Nephron progenitor cell (in vitro differentiated cells): ENCODE measurements at places on chromosomes 12 and 14.

- DNase-seq = no peak
Measured at GRCh38 chr14:85316701-85317410, 213.1 kb upstream of the FLRT2 start.

GRCh38 chr14:54749180-54749579 lies 153.4 kb downstream of the GCH1 start:
- DNase-seq = no peak

DNA sequence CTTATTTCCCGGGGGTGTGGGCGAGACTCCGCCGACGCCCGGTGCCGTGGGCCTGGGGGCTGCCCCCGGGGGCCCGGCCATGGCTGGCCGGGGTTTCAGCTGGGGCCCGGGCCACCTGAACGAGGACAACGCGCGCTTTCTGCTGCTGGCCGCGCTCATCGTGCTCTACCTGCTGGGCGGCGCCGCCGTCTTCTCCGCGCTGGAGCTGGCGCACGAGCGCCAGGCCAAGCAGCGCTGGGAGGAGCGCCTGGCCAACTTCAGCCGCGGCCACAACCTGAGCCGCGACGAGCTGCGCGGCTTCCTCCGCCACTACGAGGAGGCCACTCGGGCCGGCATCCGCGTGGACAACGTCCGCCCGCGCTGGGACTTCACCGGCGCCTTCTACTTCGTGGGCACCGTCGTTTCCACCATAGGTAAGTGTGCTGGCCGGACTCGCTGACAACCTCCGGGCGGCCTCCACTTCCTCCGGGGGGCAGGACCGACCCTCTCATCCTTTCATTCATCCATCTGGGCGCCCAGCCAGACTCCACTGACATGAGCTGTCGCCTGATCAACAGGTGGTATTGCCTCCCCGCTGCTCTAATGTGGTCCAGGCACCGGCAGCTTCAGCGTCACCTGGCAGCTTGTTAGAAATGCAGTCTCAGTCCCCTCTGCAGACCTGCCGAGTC lies 467 bp downstream of the KCNK13 start:
- peak; percentile 50 for DNase-seq

- no peak for DNase-seq
Measured at GRCh38 chr12:63419154-63419553, 249.1 kb downstream of the DPY19L2 start.

GRCh38 chr12:25793196-25793595 lies 165.3 kb upstream of the RASSF8 start:
- no peak for DNase-seq

DNA sequence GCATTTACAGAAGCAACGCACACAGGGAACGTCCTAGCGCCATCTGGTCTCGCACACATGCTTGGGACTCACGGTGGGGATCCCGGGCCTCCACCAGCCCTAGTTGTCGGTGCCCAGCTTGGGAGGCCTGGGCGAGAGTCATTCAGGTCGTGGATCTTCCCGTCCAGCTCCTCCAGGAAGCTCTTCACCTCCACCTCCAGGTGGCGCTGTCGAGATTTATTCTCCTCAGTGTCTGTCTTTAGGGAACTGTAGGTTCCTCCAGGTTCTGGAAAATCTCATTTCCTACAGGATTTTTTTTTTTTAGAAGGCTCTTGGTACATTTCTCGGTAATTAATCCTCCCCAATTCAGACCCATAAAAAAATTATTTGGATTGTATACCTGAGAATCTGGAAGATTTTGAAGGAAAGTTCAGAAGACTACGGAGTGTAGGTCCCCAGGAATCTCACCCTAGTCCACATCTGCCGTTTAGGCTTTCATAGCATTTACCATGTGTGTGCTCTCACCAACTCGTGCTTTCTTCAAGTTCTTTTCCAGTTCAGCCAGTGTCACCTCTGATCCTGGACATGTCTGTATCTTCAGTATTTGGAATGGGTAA lies 910.0 kb downstream of the TMEM121 start:
- DNase-seq = peak; percentile 2

GRCh38 chr12:79635676-79636075 lies 55.1 kb downstream of the PAWR start:
- DNase-seq = no peak

DNA sequence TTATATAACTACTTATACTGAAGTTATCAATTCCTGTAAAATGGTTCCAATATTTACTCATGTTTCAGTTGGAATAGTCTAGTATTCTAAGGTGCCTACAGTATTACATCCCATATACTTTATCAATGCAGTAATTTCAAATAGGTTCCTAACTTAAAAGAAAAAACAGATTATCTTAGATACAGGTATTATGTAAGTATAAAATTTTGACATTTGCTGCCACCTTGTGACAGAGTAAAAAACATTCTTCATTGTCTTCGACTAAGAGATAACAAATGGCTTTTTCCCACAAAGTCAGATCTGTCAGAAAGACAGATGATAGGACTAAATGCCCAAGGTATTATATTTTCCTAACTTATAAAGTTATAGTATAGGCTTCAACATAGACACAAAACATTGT lies 78.7 kb downstream of the TXNDC16 start:
- no peak for DNase-seq
